ENCODE measurements at places on chromosomes 4 and X. TPM values are rescaled to one million over a fixed set of nuclear protein-coding genes. Genes with fewer than 3 reads are reported as not detected.

NLRP2B gene
- not detected for total RNA-seq

DNA sequence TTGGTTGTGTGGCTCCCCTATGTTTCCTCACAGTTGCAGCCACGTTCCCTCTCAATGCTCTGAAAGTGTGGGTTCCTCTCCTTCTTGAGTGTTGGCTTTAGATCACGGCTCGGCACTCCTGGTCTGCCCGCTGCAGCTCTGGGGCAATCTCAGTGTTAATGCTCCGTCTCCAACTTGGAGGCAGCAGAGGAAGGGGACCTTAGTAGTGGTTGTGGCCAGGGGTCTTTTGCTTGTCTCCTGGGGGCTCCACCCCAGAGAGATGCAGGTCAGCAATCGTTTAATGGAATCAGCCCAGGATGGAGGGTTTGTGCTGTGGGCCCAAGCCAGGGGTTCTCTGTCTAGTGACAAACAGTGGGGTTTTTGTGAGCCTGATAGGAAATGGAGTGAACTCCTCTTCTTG lies 849.4 kb upstream of the DIAPH2 start:
- H3K36me3 ChIP-seq = no peaks in the 10 kb centered on the region
- H3K27me3 ChIP-seq = no peaks in the 10 kb centered on the region
- DNase-seq = no peak
- H3K27ac ChIP-seq = no peak overlapping the region
- H3K4me3 ChIP-seq = no peak overlapping the region
- H3K4me1 ChIP-seq = no peaks in the 10 kb centered on the region

DCAF8L2 gene
- total RNA-seq = not detected

GRCh38 chr4:6177587-6178197 lies 22.7 kb downstream of the JAKMIP1 start:
- H3K27me3 ChIP-seq = peaks cover 2% of the 10 kb centered on the region
- H3K27ac ChIP-seq = peak overlapping the region; percentile 81
- DNase-seq = peak; percentile 64
- peaks cover 15% of the 10 kb centered on the region for H3K36me3 ChIP-seq
- no peak overlapping the region for H3K4me3 ChIP-seq

DNA sequence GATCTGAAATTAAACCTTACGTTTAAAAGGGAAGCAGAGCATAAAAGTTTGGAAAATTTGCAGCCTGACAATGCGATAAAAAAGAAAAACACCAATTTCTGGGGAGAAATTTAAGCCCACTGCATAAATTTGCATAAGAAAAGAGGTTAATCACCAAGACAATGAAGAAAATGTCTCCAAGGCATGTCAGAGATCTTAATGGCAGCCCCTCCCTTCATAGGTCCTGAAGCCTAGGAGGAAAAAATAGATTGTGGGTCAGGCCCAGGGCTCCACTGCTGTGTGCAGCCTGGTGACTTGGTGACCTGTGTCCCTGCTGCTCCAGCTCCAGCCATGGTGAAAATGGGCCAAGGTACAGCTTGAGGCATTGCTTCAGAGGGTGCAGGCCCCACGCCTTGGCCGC lies 264.0 kb upstream of the CT83 start:
- no peak overlapping the region for H3K27ac ChIP-seq
- H3K4me1 ChIP-seq = no peaks in the 10 kb centered on the region
- H3K4me3 ChIP-seq = no peak overlapping the region

DNA sequence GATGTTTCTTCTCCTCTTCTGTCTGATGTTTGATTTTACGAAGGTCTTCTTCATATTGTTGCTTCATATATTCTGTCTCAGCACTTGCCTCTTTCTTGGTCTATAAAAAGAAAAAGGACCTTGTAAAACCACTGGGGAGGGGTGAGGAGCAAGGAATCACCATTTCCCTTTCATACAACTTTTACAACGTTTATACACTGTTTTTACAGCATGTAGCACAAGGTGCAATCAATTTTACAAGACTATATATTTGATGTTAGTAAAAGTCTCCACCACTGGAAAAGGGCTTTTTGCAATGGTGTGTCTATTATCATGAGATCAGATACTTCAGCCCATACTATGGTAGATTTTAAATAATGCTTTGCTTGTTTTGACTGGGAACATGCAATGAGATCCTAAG lies 76.3 kb downstream of the FAM184B start:
- H3K4me1 ChIP-seq = no peaks in the 10 kb centered on the region
- peaks cover 1% of the 10 kb centered on the region for H3K27me3 ChIP-seq
- DNase-seq = no peak

GRCh38 chr4:37649268-37649667 lies 36.9 kb downstream of the RELL1 start:
- peaks cover 22% of the 10 kb centered on the region for H3K4me1 ChIP-seq
- DNase-seq = no peak
- no peak overlapping the region for H3K27ac ChIP-seq
- peaks cover 47% of the 10 kb centered on the region for H3K36me3 ChIP-seq
- no peaks in the 10 kb centered on the region for H3K27me3 ChIP-seq

- H3K36me3 ChIP-seq = no peaks in the 10 kb centered on the region
- H3K27me3 ChIP-seq = no peaks in the 10 kb centered on the region
- DNase-seq = no peak
- no peak overlapping the region for H3K4me3 ChIP-seq
- no peak overlapping the region for H3K27ac ChIP-seq
- no peaks in the 10 kb centered on the region for H3K4me1 ChIP-seq
Measured at GRCh38 chr4:19047279-19047880, 1025.8 kb upstream of the LCORL start.

RBM41 gene
- 19.2 TPM for total RNA-seq

GRCh38 chr4:23033796-23034195 lies 341.1 kb downstream of the GBA3 start:
- H3K36me3 ChIP-seq = no peaks in the 10 kb centered on the region
- no peak overlapping the region for H3K4me3 ChIP-seq

DNA sequence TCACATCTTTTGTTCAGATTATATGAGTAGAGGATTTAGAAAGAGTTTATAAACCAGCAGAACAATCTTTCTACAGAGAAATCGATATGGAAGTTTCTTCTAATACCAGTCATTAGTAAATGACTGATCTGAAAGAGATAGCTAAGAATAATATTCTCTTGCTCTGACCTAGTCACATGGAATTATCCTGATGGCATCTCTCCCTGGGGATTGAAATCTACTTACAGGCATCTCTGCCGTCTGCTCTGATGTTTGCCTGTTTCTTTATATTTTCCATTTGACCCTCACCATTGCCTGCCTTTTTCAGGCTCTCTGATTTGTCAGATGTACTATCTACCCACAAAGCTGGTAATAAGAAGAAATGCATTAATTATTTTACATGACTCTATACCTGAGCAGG lies 1157.3 kb downstream of the PCDH7 start:
- DNase-seq = no peak
- no peak overlapping the region for H3K27ac ChIP-seq
- H3K4me3 ChIP-seq = no peak overlapping the region

CORIN gene
- total RNA-seq = 0.39 TPM

GRCh38 chr4:89509708-89510281 lies 202.2 kb upstream of the GPRIN3 start:
- H3K27ac ChIP-seq = peak overlapping the region; percentile 11
- H3K36me3 ChIP-seq = peaks cover 6% of the 10 kb centered on the region
- DNase-seq = no peak
- peaks cover 17% of the 10 kb centered on the region for H3K27me3 ChIP-seq

DNA sequence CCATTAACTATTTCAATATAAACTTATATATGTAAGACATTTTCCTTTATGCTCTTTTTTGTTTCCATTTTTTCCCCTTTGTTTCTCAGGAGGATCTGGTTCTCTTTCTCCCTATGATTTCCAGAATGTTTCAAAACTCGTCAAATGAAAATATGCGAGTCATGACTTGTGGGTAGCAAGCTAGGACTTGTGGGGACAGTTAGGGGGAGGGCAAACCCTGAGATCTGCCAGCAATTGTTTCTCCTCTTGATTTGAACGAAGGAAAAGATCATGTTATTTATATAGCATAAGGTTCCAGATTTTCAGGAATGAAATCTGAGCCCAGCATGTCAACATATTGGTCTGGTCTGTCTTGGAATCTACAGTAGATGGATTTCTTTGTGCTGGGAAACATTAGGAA lies 28.9 kb upstream of the GPC4 start:
- H3K4me1 ChIP-seq = peaks cover 3% of the 10 kb centered on the region
- DNase-seq = no peak
- H3K4me3 ChIP-seq = no peak overlapping the region
- peaks cover 8% of the 10 kb centered on the region for H3K27me3 ChIP-seq
- H3K36me3 ChIP-seq = no peaks in the 10 kb centered on the region

AMBN gene
- total RNA-seq = not detected

DNA sequence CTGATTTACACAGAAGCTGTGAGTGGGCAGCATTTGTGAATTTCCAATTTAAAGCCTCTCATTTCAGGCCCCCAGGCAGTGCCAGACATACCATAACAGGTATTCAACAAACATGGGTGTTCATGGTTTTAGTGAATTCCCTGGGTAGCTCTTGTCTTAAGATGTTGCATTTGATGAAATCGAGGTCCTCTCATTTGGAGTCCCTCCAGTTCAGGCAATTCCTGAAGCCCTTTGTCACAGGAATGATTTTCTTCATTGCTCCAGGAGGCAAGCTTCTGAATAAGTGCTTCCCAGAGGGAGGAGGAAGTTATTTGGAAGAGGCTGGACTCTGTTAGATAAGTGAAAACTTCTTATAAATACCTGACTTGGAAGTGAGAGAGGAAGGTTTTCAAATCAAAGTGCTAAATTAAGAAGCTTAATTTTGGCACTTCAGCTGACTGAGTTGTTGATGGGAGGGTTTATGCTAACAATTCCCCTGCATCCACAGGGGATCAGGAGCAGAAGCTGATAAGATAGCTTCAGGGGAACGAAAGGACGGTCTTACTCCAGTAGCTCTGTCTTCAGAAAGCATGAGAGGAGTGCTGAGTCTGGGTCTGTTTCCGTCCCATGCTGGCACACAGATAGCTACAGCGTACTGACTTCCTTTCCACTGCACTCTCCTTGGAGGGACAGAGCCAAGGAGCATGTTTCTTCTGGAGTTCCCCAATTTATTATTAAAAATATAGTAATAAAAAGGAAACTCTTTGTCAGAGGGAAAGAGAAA lies 543.1 kb downstream of the GBA3 start:
- H3K4me3 ChIP-seq = no peak overlapping the region
- no peaks in the 10 kb centered on the region for H3K4me1 ChIP-seq
- no peak overlapping the region for H3K27ac ChIP-seq
- no peak for DNase-seq
- no peaks in the 10 kb centered on the region for H3K36me3 ChIP-seq

ATOH1 gene
- total RNA-seq = not detected

All from activated naive CD8-positive, alpha-beta T cell treated with anti-CD3 and anti-CD28 coated beads, Interleukin-2, amount 10 ng/mL, durations not matched to agents 7 days and 5 days (primary cell).